ENCODE measurements at places on chromosomes 6 and 20.

DNA sequence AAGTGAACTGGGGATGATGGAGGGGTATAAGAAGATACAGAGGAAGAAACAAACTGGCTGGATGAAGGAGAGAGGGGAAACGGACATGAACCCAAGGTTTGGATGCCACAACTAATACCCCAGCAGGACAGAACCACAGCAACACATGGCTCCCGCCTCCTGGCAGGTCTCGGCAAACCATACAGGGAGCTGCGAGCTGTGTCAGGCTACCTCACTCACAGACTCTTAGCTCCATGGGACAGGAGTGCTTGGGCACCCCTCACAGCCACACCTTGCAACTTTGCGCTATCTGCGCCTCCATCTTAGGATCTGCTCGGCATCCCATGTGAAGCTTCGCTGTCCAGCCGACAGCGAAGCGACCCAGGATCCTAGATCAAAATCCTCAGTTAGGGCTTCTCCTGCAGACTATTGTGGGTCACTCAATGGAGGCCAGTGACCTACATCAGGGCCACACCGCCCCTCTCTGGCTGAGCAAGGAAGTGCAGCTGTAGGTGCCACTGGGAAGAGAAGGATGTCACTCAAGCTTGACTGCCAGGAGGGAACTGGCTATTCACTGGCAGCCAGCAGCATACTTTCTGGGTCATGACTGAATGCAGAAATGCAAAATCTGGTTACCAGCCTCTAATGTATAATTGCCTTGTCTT, 174.4 kb upstream of the RIN2 start:
- DNase-seq = peak; percentile 87

GRCh38 chr6:136811272-136811671, 11.1 kb upstream of the PEX7 start:
- no peak for DNase-seq

DNA sequence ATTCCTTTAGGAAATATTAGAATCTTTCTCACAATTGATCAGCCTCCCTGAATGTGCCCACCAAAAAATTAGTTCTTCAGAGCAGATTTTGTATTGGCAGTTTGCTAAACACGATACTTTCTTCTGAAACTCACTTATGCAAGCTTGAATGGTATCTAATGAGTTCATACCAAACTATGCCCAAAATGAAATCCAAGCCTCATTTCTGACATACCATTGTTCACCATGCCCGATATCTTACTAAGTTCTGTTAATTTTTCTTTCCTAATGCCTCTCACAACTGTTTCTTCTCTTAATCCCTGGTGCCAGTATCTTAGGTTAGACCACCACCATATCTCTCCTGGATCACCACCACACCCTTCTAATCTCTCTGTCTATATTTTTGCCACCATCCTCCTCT, 755.9 kb downstream of the KIF16B start:
- DNase-seq = no peak

DNA sequence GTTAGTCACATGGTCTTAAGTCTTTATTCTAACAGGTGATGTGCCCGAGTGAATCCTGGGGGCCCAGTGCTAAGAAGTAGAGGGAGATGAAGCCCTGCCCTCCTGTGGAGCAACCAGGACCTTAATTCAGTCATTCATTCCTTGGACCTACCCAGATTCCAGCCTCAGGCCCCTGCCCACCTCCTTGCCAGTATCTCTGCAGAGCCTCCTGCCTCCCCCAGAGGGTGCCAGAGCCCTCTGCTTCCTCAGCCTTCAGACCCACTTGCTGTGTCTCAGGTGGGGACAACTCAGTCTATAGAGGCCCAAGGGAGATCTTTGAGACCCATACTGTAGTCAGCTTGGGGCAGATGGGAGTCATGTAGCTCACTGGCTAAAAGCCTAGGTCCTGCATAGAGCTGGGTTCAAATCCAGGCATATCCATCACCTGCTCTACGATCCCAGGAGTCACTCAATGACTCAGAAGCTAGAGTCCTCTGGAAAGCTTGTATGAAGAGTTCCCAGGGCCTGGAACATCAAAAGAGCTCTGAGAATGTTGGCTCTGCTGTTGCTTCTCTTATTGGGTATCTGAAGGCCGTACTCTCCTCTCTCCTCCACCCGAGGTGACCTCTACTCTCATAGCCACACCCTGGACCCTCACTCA, 3.9 kb upstream of the SIGLEC1 start:
- DNase-seq = peak; percentile 76

DNA sequence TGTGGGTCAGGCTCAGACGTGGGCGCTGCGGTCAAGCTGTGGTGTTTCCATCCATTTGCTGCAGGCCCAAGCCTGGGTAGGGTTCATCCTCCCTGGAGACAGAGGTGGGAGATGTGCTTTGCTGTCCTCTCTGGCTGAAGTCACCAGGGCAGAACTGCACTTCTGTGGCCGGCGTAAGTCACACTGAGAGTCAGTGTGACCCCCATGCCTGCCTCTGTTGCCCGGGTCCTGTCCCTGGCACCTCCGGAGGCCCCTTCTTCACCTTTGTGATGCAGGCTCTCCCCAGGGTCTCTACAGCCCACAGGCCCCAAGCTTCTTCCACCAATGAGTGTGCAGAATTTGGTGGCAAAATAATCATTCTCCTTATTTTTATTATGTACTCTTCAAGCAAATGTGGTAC, 53.8 kb upstream of the DACT2 start:
- DNase-seq = no peak

DNA sequence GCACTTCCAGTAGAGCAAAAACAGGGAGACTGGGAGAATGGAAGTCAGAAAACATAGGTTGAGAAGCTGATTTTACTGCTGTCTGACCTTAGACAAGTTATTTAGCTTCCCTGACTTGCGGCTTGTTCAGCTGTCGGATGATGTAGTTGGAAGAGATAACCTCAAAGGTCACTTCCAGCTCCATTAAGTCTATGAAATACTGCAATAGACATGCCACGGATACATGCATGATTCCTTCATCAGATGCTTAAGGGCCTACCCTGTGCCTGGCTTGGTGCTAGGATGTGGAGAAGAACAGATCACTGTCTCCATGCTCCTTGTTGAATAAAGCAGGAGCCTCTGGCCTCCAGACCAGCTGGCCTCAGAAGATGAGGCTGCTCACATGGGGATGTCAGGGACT, 43.7 kb downstream of the FYN start:
- DNase-seq = no peak

- no peak for DNase-seq
Measured at GRCh38 chr6:56957856-56958255, 2.9 kb downstream of the BEND6 start.

GRCh38 chr20:17229256-17229655, 2.4 kb downstream of the PCSK2 start:
- DNase-seq = peak; percentile 26

DNA sequence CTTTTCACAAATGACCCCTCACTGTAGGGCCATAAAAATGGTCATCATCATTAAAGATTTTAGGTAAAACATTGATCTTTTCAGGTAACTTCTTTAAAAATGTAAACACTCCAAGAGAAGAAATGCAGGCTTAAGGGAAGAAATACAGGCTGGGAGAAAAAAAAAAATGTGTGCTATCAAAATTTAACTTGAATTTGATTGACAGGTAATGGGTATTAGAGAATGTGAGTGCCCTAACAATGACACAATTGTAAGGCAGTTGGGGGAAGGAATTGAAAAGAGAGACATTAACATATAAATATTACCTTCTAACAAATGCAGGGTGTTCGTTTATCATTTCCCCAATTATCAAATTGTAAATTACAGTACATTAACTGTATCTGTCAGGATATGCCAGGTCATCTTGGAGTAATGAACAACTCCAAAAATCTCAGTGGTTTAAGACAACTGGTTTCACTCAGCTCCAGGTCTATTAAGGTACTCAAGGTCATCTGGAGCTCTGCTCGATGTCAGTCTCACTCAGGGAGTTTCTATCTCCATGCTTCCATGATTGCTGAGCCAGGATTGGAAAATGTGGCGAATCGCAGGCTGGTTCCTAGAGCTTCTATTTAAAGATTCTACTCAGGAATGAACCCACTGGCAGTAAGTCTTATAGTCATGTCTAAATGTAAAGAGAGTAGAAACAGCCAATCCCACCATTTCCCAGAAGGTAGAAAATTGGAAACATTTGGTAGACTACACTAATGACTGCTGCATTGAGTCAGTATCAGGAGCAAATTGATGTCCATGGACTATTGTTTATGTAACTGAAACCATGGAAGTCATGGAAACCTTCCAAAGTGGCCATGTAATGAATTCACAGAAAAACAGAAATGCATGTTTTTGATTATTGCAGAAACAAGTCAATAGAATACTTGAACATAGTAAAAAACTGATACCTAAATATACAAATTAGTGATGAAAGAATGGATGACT, 55.6 kb downstream of the FRK start:
- no peak for DNase-seq

- peak; percentile 63 for DNase-seq
Measured at GRCh38 chr6:6221787-6222535, 98.5 kb downstream of the F13A1 start.

DNA sequence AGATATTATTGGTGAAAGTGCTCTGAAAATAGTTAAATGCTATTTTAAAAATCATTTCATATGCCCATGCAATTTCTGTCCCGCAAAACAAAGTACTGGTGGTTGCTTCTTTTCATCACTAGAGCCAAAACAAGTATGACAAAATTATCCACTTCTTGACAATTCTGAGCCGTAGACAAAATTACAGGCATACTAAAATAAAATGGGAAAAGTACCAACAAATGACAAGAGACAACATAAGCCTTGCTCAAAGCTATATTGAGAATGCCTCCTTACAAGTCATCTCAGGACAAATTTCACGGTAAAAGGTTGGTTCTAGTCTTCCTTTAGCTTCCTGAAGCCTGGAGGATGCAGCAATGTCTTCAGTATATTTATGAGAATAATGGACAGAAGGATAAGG, 28.9 kb downstream of the NDRG3 start:
- no peak for DNase-seq

DNA sequence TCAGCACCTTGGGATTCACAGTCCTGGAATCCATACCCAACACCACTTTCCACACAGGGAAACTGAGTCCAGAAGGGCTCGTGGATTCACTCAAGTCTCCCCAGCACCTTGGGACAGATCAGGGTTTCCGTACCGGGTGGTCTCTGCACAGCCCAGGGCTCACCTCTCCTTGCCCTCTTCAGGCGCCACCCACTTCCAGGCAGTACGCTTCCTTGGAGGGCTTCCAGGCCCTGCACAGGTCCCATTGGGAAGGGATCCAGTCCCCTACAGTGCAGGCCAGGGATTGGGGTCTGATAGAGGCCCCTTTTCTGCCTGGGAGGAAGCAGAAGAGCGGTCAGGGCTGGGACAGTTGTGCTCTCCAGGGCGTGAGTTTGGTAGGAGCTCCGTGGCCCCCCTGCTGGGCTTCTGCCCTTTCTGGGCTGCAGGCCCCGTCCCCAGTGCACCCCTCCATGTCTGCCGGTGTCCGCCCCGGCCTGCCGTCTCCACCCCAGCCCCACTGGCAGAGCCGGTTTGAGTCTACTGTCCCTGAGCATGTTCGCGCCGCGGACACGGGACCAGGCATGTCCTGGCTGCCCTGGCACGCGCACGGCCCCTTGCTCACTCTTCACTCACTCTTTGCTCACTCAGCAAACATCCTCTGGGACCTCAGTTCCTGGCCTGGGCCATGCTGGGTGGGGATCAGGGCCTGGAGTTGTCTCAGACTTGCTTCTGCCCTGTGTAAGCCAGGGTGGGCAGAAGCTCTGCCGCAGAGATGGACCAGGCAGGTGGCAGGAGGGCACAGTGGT, 12.6 kb downstream of the SRC start:
- DNase-seq = no peak

DNA sequence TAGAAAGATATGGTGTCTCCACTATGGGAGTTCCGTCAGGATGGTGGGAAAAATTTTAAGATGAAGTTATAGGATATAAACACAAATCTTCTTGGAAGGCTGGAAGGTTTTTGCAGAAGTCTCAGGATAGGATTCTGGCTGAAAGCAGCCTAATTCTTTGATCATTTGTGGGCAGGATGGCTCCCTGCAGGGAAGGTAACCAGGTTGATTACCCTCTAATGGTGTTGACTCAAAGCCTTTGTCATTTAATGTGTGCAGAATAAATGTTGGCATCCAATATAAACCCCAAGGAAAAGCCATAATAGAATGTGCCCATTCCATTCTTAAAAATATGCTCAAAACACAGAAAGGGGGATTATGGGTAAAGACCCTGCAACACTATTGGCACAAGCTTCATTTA, 204.3 kb downstream of the EPM2A start:
- no peak for DNase-seq
